ENCODE measurements at places on chromosomes 1 and 21. TPM values are rescaled to one million over a fixed set of nuclear protein-coding genes. Genes with fewer than 3 reads are reported as not detected.

PRELP gene
- not detected for total RNA-seq

OR2L2 gene
- total RNA-seq: not detected

LELP1 gene
- not detected for total RNA-seq

TTC22 gene
- total RNA-seq: not detected

OR11L1 gene
- total RNA-seq: not detected

RCOR3 gene
- total RNA-seq: 27.7 TPM

LEPR gene
- 1.9 TPM for total RNA-seq

CXADR gene
- total RNA-seq: 12.1 TPM

CDC20 gene
- total RNA-seq: 204 TPM

NRDC gene
- 77.2 TPM for total RNA-seq

RIPPLY3 gene
- 0.71 TPM for total RNA-seq

LYPD8 gene
- 0.45 TPM for total RNA-seq

SLAMF7 gene
- 1.1 TPM for total RNA-seq

LEFTY1 gene
- total RNA-seq: 0.50 TPM

CYP4B1 gene
- total RNA-seq: not detected

IL20 gene
- total RNA-seq: not detected

MTR gene
- total RNA-seq: 7.9 TPM

CDK18 gene
- total RNA-seq: 1.0 TPM

CCDC27 gene
- not detected for total RNA-seq

MAP3K21 gene
- 11.3 TPM for total RNA-seq

ZNF593OS gene
- total RNA-seq: not detected

NIPAL3 gene
- total RNA-seq: 9.4 TPM

TNFRSF14 gene
- total RNA-seq: 0.31 TPM

GSTM2 gene
- total RNA-seq: 4.0 TPM

SPATA6 gene
- 1.9 TPM for total RNA-seq

TRIM46 gene
- 1.8 TPM for total RNA-seq

UBASH3A gene
- 0.18 TPM for total RNA-seq

RGS8 gene
- not detected for total RNA-seq

ZP4 gene
- total RNA-seq: not detected

ZNF648 gene
- total RNA-seq: not detected

C8B gene
- total RNA-seq: not detected

IL19 gene
- not detected for total RNA-seq

All from A549 treated with ZK216348 at 1 μM for 4 hours (cell line).